Activated CD4-positive, alpha-beta T cell treated with anti-CD3 and anti-CD28 coated beads, Interleukin-2, Interleukin-4, amounts not matched to agents 100 ng/mL and 50 ng/mL, durations not matched to agents 16 hours and 8 hours (primary cell): ENCODE measurements at places on chromosomes 5 and 9.

- DNase-seq = no peak
Measured at GRCh38 chr9:114238891-114239875, 83.7 kb upstream of the ORM1 start.

DNA sequence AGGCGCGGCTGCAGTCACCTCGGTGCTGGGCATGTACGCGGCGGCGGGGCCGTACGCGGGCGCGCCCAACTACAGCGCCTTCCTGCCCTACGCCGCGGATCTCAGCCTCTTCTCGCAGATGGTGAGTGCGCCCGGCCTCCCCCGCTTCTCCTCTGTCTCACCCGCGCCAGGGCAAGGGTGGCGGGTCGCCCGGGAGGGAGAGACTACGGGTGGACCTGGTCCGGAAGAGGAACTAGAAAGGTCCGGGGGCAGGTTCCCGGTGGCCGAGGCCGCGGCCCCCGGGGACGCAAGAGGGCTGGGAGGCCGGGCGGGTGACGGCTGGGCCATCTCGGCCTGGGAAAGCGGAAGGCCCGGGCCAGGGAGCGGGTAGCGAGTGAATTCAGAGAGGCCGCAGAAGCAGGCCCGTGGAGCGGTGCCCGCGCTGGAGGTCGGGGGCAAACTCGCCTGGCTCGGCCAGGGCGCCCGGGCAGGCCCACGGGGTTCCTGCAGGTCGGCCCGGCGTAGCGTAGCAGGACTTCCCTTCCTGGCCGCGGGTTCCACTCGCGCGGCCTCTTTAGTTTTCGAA is 711 bp downstream of the IRX1 start:
- DNase-seq = no peak

- DNase-seq = no peak
Measured at GRCh38 chr9:10127867-10128266, 484.9 kb downstream of the PTPRD start.

DNA sequence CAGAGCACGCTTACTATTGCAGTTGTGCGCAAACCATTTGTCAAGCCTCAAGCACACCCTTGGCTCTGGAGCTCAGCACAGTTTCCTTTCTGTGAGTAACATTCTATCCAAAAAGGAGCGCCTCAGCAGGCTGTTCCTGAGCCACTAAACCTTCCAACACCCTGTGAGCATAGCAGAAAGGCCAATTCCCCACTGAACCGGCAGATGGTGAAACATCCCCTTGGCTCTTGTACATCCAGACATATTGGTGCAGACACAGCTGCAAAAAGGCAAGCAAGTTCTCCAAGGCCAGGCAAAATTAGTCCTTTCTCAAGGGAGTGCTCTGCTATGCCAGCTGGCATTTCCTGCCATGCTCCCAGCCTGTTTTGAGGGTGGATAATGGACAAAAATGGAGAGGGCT is 44.1 kb upstream of the CEMIP2 start:
- no peak for DNase-seq

GRCh38 chr5:143108498-143109128 is 294.9 kb downstream of the NR3C1 start:
- no peak for DNase-seq

- peak; percentile 55 for DNase-seq
Measured at GRCh38 chr5:180670586-180671359, 21.4 kb upstream of the FLT4 start.

DNA sequence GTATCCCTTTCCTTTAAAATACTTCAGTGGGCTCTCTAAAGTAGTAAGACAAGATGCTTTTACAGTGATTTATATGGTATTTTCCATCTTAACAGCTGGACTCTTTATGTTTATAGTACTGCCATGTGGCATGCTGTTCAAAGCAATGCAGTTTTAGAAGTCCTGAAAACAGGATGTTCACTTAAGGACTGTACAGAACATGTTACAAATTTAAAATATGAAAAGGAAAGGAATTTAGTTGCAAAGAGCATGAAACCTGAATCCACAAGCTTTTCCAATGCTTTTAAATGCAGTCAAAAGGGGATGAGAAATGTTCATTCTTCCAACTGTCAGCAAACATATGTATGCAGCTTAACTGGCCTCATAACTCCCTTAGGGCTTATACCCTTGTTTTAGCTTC is 580.2 kb downstream of the EFNA5 start:
- DNase-seq = no peak

GRCh38 chr9:81622471-81623255 is 66.7 kb downstream of the TLE1 start:
- DNase-seq = no peak

DNA sequence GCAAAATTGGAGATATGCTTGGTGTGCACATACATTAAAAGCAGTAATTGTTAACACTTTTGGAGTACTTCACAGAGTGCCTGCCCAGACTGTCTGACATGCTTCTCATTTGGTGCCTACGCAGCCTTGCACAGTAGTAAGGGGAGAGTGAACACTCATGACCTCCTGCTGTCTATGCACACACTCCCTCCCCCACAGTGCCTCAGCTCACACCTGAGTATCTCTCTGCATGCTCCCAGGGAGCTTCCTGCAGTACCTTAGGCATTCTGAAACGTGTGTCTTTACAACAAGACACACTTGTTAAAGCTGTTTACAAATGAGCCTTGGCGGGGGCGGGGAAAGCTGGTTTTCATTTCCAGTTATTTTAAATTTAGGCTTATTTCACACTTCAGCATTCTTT is 18.0 kb downstream of the MAP3K1 start:
- no peak for DNase-seq

GRCh38 chr9:76394960-76395252 is 680 bp upstream of the RFK start:
- DNase-seq = peak; percentile 39

DNA sequence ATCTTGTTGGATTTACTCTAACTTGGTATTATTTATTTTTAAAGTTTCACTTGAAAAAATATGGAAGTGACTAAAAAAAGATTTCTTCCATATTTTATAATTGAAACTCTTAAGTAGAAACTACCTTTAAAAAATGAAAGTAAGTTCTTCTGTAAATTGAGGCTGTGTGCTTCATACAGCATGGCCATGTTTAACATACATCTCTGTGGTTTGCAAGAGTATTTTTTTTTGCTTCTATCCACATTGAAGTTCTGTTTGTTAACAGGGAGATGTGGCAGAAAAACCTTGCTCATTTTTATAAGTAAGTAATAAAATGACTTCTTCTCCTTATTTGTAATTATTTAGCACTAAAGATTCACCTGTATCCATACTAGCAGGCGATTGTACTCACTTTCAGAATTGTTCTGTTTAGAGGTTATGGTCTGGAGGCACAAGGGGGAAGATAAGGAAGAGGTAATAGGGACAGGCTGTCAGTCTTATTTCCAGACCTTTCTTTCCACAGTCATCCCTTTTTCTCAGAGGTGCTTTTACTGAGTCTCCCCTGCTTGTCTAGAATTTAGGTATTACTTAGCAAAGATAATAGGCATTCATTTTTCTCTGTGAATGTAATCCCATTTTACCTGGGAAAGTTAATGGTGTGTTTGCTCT is 16.0 kb downstream of the FYB1 start:
- no peak for DNase-seq

GRCh38 chr5:175494264-175495183 is 16.2 kb downstream of the SFXN1 start:
- DNase-seq = no peak

DNA sequence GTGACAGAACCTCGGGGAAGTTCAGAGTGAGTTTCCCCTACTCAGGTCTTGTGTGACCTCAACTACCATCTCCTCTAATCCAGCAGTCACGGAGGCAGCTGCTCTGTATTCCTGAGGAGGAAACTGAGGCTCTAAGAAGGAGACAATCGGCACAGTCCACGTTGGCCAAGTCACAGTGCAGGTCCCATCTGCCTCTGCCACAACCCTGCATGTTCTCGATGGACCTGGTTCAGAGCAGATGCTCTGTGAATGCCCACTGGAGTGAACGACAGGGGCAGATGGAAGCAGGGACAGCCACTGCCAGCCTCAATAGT is 722 bp upstream of the ERGIC1 start:
- DNase-seq = no peak

- no peak for DNase-seq
Measured at GRCh38 chr9:86550401-86550800, 196.2 kb upstream of the TUT7 start.

GRCh38 chr9:35526087-35526801 is 36.3 kb downstream of the RUSC2 start:
- no peak for DNase-seq
